ENCODE measurements at places on chromosomes 3 and 15.
A peak's percentile ranks its signal among the peaks of the same experiment; 100 is the strongest.

DNA sequence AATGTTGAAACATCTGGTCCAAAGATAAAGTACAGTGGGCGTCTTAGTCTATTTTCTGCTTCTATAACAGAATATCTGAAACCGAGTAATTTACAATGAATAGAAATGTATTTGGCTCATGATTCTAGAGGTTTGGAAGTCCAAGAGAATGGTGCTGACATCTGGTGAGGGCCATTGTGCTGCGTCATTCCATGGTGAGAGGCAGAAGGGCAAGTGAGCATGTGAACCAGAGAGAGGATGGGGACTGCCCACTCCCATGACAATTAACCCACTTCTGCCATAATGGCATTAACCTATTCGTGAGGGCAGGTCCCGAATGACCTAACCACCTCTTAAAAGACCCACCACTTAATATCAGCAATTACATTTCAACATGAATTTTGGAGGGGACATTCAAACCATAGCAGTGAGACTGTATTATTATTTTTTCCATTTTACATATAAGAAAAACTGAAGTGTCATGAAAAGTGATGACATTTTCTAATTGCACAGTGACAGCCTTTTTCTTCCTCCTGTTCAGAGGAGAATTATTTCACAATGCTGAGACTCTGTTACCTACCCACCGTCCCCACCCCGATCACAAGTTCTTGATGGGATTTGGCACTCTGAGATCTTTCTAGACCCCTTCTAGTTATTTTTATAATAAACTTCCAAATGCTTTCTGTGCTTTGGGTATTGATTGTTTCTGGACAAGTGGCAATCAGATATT is 238.8 kb downstream of the RPLP1 start:
- peak; percentile 28 for DNase-seq

- DNase-seq = peak; percentile 41
These were observed at the start of gene CD200 for GRCh38 chr3:112333002-112333380. CD200 (plus strand) TSS chr3:112333156; CDS start chr3:112333213, 57 bp downstream.

DNA sequence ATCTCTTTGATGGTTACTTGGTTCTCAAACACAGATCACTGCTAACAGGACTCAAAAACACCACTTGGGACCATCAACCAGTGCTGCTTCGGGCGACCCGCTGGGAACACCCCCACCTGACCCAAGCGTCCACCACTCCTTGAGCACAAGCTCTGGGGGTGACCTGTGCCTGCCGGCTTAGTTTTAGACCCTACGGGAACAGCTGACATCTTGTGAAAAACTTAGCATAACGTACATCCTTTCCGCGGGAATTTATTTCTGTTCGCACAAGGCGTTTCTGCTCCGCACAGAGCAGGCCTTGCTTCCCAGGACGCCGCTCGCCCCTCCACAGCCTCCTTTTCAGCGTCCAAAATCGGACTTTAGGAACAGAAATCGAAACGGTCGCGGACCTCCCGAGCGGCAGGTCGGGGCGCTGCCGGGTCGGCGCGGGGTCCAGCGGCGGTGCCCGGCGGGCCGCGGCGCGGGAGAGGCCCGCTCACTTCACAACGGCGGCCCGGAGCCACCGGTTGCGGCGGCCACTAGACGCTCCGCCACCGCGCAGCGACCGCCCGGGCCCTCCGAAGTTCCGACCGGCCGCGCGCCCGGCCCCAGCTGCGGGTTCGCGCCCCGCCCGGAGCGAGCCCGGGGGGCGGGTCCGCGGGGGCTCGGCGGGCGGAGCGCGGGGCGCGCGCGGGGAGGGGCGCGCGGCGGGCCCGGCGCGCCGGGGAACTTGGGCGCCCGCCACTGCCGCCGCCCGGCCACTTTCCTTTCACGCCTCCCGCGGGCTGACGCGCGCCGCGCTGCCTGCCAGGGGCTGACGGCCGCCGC is 959 bp downstream of the SFMBT1 start:
- peak; percentile 77 for DNase-seq

- no peak for DNase-seq
These were observed 258.7 kb upstream of the TGFBR2 start for GRCh38 chr3:30347679-30348216.

GRCh38 chr3:197372047-197372661 is 73.7 kb upstream of the DLG1 start:
- DNase-seq = no peak

DNA sequence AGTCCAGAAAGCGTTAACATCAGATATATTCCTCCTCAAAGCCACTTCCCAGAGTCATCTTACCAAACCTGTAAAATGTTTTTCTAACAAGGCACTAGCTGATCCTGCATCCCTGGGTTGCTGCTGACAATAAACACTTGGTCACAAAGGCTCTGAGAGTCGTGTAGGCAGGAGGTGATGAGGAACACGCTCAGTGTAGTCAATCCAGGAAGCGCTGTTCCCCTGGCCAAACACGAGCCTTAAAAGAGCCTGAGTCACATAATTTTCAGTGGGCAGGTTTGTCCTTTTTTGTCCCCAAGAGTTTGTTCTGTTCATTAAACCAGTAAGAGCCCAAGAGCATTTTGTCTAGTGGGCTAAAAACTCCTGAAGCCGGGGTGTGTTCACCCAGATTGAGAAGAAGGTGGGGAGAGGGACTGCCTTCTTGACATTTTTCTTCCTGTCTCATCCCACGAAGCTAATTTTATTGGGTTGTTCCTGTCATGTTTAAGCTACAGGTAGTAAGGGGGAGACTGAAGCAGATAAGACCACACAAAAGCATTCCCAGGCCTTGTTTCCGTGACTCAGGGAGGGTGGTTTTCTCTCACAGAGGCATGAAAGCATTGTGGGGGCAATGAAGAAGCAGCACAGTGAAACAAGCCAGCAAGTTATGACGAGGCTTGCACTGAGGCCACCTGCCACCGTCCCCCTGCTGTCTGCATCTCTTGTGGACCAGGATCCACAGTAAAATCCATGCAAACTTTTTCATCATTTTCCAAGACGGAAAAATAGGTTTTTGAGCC is 73.7 kb downstream of the FOXB1 start:
- no peak for DNase-seq

DNA sequence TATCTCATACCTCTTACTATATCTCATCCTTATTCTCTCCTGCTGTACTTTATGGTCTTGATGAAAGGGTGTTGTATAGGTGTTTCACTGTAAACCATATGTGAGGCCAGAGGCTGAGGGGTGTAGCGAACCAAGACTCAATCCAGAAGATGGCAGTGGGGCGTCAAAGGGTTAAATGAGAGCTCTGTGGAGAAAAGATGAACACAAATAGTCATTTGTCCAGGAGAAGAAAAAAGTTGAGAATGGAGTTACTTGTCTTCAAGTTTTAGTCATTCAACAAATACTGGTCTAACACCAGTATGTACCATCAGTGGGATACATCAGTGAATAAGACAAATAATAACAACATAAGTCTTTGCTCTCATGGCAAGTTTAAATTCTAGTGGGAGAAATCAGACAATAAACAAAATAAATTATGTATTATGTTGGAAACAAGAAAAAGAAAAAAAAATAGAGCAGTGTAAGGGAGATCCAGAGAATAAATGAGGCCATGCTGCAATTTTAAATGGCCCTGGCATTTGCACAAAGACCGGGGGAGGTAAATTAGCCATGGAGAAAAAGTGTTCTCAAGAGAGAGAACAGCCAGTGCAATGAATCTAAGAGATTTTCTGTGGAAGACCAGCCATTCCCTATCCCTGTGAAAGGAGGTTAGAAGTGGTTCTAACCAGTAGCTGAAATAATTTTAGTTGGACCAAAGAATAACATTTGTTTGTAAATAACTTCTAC is 77.0 kb upstream of the UMPS start:
- DNase-seq = no peak

GRCh38 chr3:31704591-31705179 is 172.0 kb downstream of the STT3B start:
- DNase-seq = peak; percentile 8

- peak; percentile 10 for DNase-seq
These were observed 4.7 kb downstream of the DMXL2 start for GRCh38 chr15:51617886-51618285.

DNA sequence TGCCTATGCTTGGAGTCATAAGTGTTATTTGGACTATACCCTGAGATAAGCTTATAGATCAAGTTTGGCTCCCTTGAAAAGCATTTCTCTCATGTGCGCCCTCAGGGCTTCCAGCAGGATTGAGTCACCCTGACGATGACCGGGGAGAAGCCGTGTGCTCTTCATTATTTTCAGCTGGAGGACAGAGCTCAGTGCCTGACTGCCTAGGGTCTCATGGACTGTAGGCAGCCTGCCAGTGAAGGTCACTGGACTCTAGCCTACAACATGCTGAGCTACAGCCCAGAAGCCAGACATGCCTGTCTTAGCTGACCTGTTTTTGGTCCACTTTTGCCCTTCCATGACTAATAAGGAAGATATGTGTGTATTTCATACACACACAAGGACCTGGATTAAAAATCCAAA is 31.6 kb upstream of the NUDT16 start:
- DNase-seq = no peak

Measured in suppressor macrophage (primary cell).